Gastroesophageal sphincter (tissue), 4 donors: ENCODE measurements at places on chromosomes 3 and 15. TPM values are rescaled to one million over a fixed set of nuclear protein-coding genes. Genes with fewer than 3 reads are reported as not detected.

Gene GOLGA6L7
- not detected for total RNA-seq

Gene WDR6
- total RNA-seq: 110 TPM

Gene FGF7
- total RNA-seq: 92.9 TPM

Gene GPR160
- 4.3 TPM for total RNA-seq

Gene CX3CR1
- 0.94 TPM for total RNA-seq

Gene NLGN1
- 23.5 TPM for total RNA-seq

Gene P2RY13
- total RNA-seq: 1.6 TPM

Gene SCG5
- 4.2 TPM for total RNA-seq

Gene PLD1
- 14.8 TPM for total RNA-seq

Gene ZNF860
- 0.40 TPM for total RNA-seq

Gene RFC4
- total RNA-seq: 9.8 TPM

Gene EPHB1
- total RNA-seq: 2.5 TPM

Gene SHC4
- total RNA-seq: 1.4 TPM

Gene TRH
- total RNA-seq: not detected

Gene HDC
- total RNA-seq: not detected

Gene SNTN
- not detected for total RNA-seq

Gene HYAL1
- 5.3 TPM for total RNA-seq

Gene CCDC39
- not detected for total RNA-seq

Gene GPR149
- not detected for total RNA-seq

Gene CDHR4
- not detected for total RNA-seq

Gene IL17RC
- total RNA-seq: 31.0 TPM

Gene PLXNB1
- total RNA-seq: 186 TPM

Gene ARGFX
- total RNA-seq: not detected

Gene SPG11
- 45.2 TPM for total RNA-seq

Gene GOLGA8H
- total RNA-seq: not detected

Gene PRR20G
- not detected for total RNA-seq

Gene ZNF639
- total RNA-seq: 62.1 TPM
